Posterior cingulate gyrus (tissue), 11 donors: ENCODE measurements at places on chromosomes 1 and 21.
A peak's percentile ranks its signal among the peaks of the same experiment; 100 is the strongest.

DNA sequence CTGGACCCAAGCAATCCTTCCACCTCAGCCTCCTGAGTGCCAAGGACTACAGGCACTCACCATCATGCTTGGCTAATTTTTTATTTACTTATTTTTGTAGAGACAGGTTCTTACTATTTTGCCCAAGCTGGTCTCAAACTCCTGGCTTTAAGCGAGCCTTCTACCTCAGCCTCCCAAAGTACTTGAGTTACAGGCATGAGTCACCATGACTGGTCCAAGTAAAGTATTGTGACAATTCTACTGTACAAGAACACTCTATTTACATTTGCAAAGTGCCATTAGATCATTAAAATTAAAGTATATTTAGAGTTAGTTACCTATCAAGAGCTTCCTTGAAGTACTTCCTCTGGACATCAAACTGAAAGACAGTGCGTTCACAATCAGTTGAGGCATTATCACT, 44.8 kb downstream of the NRDC start:
- DNase-seq: no peak

DNA sequence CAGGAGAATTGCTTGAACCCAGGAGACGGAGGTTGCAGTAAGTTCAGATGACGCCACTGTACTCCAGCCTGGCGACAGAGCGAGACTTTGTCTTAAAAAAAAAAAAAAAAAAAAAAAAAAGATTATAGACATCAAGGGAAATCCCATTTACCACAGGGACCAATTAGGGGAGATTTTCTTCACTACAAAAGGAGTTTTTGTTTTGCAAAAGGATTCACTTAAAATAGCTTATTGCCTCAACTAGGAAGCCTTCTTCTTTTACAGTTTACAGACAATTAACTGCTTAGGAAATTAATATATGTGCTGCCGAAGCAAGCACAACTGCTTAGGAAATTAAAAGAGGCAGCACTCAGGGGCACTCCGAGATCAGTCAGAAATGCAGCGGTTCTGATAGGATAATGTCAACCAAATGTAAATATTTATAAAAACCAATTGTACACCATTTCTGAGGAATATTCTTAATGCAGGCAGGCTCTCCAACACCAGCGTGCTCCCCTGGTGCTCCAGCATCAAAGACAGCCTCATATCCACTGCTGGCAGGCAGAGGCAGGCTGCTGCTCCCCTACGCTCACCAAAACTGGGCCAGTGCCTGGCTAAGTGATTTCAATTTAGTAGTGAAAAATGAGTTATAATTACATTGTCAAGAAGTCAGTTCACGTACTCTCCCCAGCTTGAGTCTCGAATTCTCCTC, 107.9 kb upstream of the RAB4A start:
- DNase-seq: peak; percentile 86

- no peak for DNase-seq
Measured at GRCh38 chr1:80640978-80641377, 1159.8 kb upstream of the ADGRL2 start.

DNA sequence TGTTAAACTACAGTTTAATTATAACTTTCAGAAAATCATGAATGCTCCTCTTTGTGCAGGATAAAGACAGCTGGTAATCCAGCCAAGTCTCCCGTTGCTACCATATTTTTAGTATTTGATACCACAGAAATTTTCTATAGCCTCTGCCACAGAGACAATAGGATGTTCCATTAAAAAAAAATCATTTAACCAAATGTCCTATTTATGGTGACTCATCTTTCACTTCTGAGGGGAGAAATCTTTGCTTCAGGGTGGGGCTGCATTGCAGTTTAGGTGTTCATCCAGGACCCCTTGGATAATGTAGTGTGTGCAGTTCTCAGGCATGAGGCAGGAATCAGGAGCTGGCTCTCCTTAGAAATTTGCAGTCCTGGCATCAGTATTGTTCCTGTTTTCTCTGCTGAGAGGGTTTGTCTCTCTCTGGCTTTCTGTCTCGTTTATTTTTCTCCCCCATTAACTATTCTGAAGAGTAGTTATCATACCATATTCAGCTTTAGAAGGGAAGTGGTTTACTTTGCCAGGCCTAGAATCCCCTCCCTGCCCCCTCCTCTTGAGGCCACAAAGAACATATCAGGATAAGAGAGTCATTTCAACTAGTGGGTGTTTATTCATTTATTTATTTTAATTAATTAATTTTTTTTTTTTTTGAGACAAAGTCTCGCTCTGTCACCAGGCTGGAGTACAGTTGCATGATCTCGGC, 3.1 kb downstream of the PRUNE1 start:
- no peak for DNase-seq

- DNase-seq: no peak
Measured at GRCh38 chr1:248155927-248156326, 11.0 kb downstream of the OR2M5 start.

- no peak for DNase-seq
Measured at GRCh38 chr1:233144434-233144833, 151.1 kb downstream of the PCNX2 start.

DNA sequence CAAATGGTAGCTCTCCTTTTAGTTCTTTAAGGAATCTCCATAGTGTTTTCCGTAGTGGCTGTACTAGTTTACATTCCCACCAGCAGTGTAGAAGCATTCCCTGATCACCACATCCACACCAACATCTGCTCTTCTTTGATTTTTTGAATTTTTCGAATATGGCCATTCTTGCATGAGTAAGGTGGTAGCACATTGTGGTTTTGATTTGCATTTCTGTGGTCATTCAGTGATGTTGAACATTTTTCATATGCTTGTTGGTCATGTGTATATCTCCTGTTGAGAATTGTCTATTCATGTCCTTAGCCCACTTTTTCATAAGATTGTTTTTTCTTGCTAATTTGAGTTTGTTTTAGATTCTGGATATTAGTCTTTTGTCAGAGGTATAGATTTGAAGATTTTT, 84.6 kb upstream of the B3GALT2 start:
- DNase-seq: no peak

DNA sequence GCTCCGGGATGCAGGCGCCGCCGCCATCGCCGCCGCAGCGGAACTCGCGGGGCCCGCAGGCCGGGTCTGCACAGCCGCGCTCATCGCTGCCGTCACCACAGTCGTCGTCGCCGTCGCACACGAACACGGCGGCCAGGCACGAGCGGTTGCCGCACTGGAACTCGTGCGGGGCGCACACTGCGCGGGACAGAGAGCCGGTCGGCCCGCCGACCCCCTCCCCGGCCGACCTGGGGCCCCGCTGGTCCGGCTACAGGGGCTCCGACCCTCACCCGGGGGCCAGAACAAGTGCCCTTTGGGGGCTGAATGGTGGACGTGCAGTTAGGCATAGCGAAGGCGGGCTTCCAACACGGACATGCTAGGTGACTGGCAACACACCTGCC, 38.6 kb upstream of the MAGOH start:
- DNase-seq: no peak

- DNase-seq: no peak
Measured at GRCh38 chr1:67939186-67939743, 106.0 kb upstream of the GNG12 start.

DNA sequence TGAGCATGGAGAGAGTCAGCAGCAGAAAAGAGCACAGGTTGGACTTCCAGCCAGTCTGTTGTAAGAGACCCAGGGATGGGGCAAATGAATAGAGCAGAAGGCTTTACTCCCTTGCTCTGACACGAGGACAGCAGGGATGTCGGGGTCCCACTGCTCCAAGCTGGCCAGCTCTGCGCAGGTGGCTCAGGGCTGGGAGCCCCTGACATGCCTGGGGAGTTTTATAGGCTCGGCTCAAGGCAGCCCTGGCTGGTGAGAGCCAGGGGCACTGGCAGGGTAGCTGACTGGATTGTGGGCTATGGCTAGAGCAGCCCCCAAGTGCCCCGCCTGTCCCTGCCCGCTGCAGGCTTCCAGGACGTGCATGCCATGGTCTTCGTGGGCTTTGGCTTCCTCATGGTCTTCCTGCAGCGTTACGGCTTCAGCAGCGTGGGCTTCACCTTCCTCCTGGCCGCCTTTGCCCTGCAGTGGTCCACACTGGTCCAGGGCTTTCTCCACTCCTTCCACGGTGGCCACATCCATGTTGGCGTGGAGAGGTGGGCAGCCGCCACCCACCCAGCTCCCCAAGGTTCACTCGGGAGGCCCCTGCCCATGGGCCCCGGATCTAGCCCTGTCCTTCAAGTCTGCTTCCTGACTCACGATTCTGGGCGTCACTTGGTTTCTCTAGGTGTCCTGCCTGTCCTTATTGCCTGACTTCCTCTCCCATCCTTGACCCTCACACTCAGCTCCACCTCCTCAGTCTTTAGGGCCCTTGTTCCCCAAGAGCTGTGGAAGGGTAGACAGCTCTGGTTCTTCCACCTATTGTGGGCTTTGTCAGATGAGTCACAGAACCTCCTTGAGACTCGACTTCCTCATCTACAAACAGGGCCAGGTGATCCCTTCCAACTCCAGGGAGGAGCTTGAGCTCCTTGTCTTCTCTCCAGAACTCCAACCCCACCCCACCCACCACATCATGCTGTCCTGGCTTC, 8.2 kb downstream of the RHBG start:
- DNase-seq: no peak

GRCh38 chr1:77179632-77180031, 39.6 kb downstream of the PIGK start:
- DNase-seq: no peak

- DNase-seq: peak; percentile 35
Measured at GRCh38 chr21:17387030-17387617, 125.7 kb upstream of the CXADR start.

DNA sequence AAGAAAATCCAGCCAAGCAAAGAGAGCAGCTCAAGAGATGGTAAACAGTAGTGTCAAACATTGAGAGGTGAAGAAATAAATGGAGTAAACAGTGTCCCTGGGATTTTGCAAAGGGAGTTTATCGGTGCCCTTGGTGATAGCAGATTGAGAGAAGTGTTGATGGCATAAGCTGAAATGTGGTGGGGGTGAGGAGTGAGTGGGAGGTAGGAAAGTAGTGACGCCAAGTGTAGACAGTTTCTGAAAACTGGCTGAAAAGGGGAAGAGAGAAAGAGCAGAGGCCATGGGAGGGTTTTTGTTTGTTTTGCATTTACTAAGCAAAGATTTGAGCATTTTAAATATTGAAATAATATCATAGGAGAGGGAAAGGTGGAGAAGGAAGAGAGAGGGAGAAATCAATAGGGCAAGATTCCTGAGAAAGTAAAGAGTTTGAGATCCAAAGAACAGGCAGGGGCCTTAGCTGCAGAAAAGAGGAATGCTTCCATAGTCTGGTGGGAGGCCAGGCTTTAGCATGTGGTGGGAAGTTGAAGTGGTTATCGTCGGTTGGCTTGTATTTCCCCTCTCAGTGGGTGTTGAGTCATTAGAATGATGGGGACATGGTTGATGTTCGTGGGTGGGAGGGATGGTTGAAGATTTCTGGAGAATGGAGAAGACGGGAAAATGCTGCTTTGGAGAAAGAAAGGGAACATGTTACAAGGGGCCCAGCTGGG, 26.8 kb upstream of the RASAL2 start:
- no peak for DNase-seq

- no peak for DNase-seq
Measured at GRCh38 chr1:2574350-2574749, 12.2 kb upstream of the PRXL2B start.

- no peak for DNase-seq
Measured at GRCh38 chr1:177779166-177779965, 190.5 kb downstream of the SEC16B start.
